ENCODE measurements at places on chromosomes 5 and 9. TPM values are rescaled to one million over a fixed set of nuclear protein-coding genes. Genes with fewer than 3 reads are reported as not detected.

DNA sequence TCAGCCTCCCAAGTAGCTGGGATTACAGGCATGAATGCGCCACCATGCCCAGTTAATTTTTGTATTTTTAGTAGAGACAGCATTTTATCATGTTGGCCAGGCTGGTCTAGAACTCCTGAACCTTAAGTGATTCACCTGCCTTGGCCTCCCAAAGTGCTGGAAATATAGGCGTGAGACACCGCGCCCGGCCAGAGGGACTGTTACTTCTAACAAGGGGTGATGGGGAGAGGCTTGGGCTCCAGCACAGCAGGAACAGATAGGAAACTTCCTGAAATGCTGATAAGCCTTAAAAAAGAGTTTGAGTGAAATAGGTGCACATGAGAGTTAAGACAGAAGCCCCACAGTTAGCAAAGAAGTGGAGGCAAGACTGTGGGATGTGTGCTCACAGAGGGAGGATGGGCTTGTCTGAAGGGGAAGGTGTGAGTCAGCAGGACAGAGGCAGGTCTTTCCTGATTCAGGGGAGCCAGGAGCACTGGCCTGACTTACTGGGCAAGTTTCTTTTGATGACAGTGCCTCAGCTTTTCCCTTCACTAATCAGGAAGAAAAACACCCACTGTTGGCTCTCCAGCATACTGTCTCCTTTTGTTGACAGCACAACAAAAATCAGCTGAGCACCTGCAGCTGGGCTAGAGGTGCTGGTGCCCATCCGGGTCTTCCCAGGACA, 68.4 kb downstream of the RAD23B start:
- no peaks in the 10 kb centered on the region for H3K27me3 ChIP-seq
- no peaks in the 10 kb centered on the region for H3K4me1 ChIP-seq
- H3K27ac ChIP-seq: no peak overlapping the region
- no peak for DNase-seq
- H3K36me3 ChIP-seq: no peaks in the 10 kb centered on the region

DNA sequence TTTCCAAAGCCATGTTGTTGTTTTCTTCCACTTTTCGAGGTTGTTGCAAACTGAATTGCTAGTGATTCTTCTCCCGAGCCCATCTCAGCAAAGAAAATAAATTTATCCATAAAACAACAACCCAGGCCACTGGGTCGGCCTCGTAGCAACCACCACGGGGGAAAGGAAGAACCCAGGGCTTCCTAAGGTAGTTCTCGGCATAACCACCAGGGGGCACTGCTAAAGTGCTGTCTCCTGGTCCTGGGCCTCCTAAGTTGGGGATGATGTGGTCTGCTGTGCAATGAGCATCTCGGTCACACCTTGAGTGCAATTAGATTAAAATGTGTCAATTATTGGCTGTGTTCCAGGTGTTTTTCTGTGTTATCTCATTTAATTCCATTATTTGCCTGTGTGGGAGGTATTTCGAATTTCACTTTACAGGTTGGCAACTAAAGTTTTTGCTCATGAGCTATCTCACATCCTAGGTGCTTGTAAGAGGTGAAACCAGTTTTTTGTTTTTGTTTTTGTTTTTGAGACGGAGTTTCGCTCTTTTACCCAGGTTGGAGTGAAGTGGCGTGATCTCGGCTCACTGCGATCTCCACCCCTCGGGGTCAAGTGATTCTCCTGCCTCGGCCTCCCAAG, 102.8 kb upstream of the DAP start:
- H3K4me1 ChIP-seq: no peaks in the 10 kb centered on the region
- no peak overlapping the region for H3K27ac ChIP-seq
- no peak for DNase-seq
- no peaks in the 10 kb centered on the region for H3K27me3 ChIP-seq
- H3K4me3 ChIP-seq: no peak overlapping the region
- no peaks in the 10 kb centered on the region for H3K36me3 ChIP-seq

- no peaks in the 10 kb centered on the region for H3K27me3 ChIP-seq
- no peaks in the 10 kb centered on the region for H3K4me1 ChIP-seq
- H3K27ac ChIP-seq: no peak overlapping the region
- H3K4me3 ChIP-seq: no peak overlapping the region
- H3K36me3 ChIP-seq: no peaks in the 10 kb centered on the region
- no peak for DNase-seq
These were observed 152.7 kb upstream of the TBCA start for GRCh38 chr5:77928776-77929300.

UNC13B gene
- total RNA-seq: 39.3 TPM

GRCh38 chr5:167294882-167295680, 996.4 kb upstream of the WWC1 start:
- H3K27ac ChIP-seq: peak overlapping the region; percentile 79
- no peaks in the 10 kb centered on the region for H3K4me1 ChIP-seq
- no peaks in the 10 kb centered on the region for H3K27me3 ChIP-seq
- no peaks in the 10 kb centered on the region for H3K36me3 ChIP-seq
- no peak overlapping the region for H3K4me3 ChIP-seq

OSMR gene
- total RNA-seq: 35.8 TPM

DNA sequence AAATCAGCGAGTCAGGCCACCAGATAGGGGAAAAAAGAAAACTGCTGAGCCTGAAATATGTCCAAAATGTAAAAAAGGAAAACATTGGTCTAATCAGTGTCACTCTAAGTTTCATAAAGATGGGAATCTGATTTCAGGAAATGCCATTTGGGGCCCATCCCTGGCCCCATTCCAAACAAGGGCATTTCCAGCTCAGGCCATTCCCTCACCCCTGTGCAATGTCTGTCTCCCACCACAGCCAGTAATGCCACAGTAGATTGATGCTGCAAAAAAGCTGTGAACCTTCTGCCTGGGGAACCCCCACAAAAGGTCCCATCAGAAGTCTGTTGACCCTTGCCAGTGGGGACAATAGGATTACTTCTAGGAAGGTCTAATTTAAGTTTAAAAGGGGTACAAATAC, 199.6 kb downstream of the YTHDC2 start:
- no peaks in the 10 kb centered on the region for H3K27me3 ChIP-seq
- H3K36me3 ChIP-seq: no peaks in the 10 kb centered on the region
- no peak for DNase-seq
- H3K27ac ChIP-seq: no peak overlapping the region

AK8 gene
- 4.3 TPM for total RNA-seq

DNA sequence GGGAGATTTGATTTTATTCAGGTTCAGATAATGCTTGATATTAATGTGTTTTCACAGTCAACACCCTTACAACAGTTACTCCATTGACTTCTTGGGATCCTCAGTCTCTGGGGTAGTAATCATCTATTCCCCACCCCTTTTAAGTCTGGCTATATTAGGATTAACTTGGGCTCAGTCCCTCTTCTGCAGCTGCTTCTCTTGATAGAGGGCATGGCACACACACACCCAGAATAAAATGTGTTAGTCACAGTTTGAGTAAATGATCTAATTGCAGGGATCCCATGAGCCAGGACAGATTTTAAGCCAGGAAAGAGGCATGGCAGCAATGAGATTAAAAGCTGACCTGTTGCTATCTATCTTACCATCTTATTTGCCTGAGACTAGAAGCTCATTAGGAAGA, 53.7 kb upstream of the VLDLR start:
- H3K4me3 ChIP-seq: no peak overlapping the region
- H3K27ac ChIP-seq: no peak overlapping the region
- peaks cover 9% of the 10 kb centered on the region for H3K4me1 ChIP-seq
- H3K36me3 ChIP-seq: no peaks in the 10 kb centered on the region

GRCh38 chr5:126433701-126434100, 10.5 kb downstream of the GRAMD2B start:
- no peak overlapping the region for H3K27ac ChIP-seq
- H3K4me1 ChIP-seq: no peaks in the 10 kb centered on the region
- no peak overlapping the region for H3K4me3 ChIP-seq

PCDHB7 gene
- 4.4 TPM for total RNA-seq

GRCh38 chr5:14727928-14728458, 63.5 kb downstream of the OTULIN start:
- no peaks in the 10 kb centered on the region for H3K27me3 ChIP-seq
- DNase-seq: no peak
- H3K4me3 ChIP-seq: no peak overlapping the region
- H3K36me3 ChIP-seq: peaks cover 49% of the 10 kb centered on the region

PGM5 gene
- total RNA-seq: 29.1 TPM

GRCh38 chr9:117682955-117683710, 21.1 kb upstream of the TLR4 start:
- no peaks in the 10 kb centered on the region for H3K36me3 ChIP-seq
- H3K4me1 ChIP-seq: no peaks in the 10 kb centered on the region
- no peaks in the 10 kb centered on the region for H3K27me3 ChIP-seq
- no peak for DNase-seq
